ENCODE measurements at places on chromosomes 12 and 14.

DNA sequence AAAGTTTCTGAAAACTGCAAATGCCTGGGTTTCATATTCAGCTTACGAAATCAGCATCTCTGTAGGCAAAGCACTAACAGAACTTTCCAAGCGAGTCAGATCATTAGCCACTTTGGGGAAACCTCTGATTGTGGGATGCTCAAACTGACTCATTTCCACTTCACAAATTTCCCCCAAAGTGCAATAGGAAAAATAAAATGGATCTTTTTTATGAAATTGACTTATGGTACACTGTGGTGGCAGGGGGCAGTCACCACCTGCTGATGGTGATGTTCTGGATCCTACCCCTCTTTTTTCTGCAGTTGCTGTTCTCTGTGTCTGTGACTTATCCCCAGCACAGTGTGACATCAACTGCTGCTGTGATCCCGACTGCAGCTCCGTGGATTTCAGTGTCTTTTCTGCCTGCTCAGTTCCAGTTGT is 5.6 kb downstream of the TCTN1 start:
- DNase-seq: no peak

GRCh38 chr14:53035336-53036210 is 84.7 kb upstream of the FERMT2 start:
- DNase-seq: no peak

DNA sequence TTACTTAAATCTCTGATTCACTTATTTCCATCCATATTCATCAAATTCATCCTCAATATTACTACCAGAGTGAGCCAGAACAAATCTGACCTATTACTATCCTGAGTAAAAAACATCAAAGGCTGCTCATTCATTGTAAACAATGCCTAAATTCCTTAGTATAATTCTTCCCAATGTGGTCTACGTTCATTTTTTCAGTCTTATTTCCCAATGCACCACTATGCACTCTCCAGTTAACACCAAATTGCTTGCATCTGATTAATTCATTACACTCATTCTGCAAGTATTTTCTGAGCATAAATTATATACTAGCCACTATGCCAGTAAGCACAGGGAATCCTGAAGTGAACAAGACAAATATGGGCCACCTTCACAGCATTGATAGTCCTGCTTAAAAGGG is 110.0 kb downstream of the EPS8 start:
- no peak for DNase-seq

GRCh38 chr12:18926188-18926587 is 188.3 kb downstream of the CAPZA3 start:
- DNase-seq: no peak

- no peak for DNase-seq
Observed at GRCh38 chr14:70018713-70019211, 139.5 kb downstream of the SMOC1 start.

DNA sequence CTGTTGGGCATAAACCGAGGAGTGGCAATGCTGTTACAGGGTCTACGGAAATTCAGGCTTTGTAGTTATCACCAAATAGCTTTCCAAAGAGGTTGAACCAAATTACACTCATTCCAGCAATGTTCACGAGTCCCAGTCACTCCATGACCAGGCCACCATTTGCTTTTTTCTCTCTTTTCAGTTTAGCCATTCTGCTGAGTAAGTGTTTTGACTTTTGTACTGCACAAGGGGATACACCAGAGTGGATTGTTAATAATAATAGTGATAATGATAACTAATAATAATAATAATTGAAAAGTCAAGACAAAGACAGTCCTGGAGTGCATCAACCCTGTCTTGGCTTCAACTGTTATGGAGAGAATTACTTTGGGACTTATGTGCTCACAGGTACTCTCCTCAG is 343.5 kb downstream of the AACS start:
- DNase-seq: no peak

GRCh38 chr12:95838125-95838524 is 20.6 kb upstream of the SNRPF start:
- no peak for DNase-seq

DNA sequence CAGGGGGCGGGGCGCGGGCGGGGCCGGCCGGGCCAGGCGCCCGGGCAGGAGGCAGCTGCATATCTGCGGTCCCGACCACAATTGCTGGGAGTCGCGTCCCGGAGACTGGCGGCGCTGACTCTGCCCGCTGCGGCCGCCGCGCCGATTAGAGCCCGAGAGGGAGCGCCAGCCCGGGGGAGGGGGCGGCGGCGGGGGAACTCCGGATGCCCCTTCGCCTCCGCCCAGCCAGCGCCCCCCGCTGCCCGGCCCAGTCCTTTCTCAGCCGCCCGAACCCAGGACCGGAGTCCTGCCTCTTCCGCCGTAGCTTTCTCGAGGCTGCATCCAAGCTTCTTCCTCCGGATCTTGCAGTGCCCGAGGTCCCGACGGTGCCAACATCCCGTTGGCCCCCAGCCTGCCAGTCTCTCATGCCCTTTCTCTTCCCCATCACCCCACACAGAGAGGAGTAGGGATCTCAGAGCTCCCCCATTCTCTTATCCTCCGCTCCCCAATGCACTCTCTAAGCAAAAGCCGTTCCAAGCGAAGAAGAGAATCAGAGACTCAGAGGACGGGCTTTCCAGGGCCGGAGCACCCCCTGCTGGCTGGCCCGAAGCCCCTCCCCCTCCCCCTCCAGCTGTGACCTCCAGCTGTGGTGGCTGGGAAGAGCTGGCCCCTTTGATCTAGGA is 8.8 kb upstream of the SP7 start:
- DNase-seq: no peak

- no peak for DNase-seq
Observed at GRCh38 chr14:43141636-43142191, 1365.4 kb downstream of the FSCB start.

DNA sequence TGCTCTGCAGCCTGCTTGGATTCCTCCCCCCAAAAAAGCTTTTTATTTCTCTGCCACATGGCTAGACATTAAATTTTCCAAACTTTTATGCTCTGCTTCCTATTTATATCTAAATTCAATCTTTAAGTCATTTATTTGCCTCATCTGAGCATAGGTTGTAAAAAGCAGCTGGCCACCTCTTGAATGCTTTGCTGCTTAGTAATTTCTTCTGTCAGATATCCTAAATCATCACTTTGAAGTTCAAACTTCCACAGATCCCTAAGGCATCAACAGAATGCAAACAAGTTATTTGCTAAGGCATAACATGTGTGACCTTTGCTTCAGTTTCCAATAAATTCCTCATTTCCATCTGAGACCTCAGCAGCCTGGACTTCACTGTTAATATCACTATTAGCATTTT is 209.6 kb downstream of the FSCB start:
- DNase-seq: no peak

- no peak for DNase-seq
Observed at GRCh38 chr14:30355431-30355913, 203.5 kb upstream of the G2E3 start.

GRCh38 chr12:20436316-20436715 is 68.0 kb downstream of the PDE3A start:
- no peak for DNase-seq

DNA sequence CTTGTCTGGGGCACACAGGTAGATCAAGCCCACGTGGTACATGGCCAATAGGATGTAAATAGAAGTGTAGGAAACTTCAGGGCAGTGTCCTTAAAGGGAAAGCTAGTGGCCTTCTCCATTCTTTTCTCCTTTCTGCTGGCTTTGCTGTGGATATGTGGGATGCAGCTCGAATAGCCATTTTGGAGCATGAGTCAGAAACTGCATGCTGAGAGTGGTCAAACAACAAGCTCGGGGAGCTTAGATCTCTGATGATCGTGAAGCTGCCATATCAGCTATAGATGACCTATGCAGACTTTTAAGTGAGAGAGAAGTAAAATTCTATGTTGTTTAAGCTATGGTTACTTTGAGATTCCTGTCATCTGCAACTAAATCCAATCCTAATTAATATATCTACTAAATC is 241.3 kb upstream of the DAAM1 start:
- no peak for DNase-seq

- DNase-seq: no peak
Observed at GRCh38 chr12:125267114-125267513, 201.9 kb downstream of the AACS start.

GRCh38 chr12:107512391-107512790 is 173.2 kb upstream of the PWP1 start:
- DNase-seq: no peak

GRCh38 chr14:76133103-76133502 is 18.6 kb upstream of the GPATCH2L start:
- DNase-seq: no peak

DNA sequence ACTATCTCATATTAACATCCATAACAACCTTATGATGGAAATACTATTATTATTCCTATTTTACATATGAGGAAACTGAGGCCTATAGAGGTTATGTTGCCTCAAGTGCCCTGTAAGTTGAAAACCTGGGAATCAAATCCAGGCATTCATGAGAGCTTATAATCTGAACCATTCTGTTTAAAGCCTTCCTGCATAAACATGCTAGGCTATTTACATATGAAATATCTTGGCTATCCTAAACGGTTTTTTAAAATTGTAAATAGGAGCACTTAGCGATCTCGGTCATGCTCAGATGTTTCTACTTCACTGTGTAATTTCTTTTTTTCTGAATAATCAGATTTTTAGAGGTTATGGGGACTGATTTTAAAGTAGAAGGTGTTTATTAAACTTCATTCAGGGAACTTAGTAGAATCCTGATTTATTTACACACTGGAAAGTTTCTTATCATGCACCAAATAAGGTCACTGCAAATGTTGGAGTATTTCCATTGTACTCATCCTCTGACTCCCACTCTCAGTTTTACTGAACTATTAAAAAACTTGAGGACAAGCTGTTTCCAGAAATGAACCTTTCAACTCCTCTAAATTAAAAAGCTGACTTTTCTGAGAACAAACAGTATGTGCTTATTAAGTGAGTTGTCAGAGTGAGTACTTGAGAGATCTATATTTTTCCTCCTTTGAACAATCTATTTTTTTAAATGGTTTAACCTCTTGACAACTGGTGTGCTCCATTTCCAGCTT is 141.7 kb downstream of the PIK3C2G start:
- DNase-seq: no peak

All from NCI-H1048 (cell line).